ENCODE measurements at places on chromosomes 12 and 14.

DNA sequence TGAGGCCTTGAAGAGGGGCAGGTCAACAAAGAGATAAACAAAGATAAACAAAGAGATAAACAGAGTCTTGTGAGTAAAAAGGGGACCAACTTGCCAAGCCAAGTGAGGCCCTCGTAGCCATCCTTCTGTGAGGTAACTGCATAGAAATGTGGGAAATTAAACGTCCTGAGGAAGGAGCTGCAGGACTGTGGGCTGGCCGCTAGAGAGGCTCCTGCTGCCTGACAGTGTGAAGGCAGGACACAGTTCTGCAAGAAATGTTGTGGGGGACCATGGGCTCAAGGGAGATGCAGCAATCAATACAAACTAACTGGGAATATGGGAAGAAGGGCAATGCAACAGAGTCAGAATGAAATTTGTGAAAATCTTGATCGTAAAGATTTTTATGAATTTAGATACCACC, 91.9 kb downstream of the SLC8A3 start:
- no peak for DNase-seq

GRCh38 chr14:31926652-31927347, 150.3 kb upstream of the ARHGAP5 start:
- DNase-seq = no peak

GRCh38 chr12:49948866-49949845, 1.4 kb upstream of the AQP2 start:
- no peak for DNase-seq

GRCh38 chr12:132171293-132171967, 27.2 kb downstream of the NOC4L start:
- DNase-seq = no peak

- DNase-seq = no peak
These were observed 74.2 kb upstream of the RASSF8 start for GRCh38 chr12:25884024-25884919.

DNA sequence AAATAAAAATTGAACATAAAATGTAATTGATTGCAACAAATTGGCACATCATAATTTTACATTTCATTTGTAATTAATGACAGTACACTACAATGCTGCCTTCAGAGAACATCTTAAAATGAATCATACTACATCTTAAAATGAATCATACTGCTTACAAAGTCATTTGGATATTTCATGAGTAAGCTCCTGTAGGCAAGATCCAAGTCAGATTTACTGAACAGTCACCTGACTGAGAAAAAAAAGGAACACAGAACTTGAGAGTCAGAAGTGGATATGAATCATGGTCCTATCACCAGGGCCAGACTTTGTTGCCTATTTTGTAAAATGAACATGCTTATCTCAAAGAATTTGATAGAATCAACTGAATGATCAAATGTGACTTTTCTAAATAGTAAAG, 32.7 kb upstream of the FBLN5 start:
- no peak for DNase-seq

DNA sequence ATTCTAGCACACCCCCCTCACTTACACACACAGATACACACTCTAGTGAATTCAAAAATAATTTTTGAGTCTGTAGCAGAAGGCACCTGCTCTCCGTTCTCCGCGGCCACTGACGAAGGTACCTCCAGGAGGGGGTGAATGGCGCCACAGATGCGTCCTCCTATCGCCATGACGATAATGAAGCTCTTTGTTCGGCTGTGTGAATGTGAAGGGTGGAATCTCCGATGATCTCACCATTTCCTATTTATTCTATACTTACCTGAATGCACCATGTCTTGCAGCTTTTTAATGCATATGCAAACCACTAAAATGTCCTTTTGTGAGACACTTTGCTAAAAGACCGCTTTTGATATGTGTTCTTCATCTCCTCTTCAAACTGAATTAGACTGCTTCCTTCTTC, 162.7 kb downstream of the EGLN3 start:
- DNase-seq = no peak

GRCh38 chr12:110677206-110677911, 11.6 kb downstream of the HVCN1 start:
- no peak for DNase-seq

GRCh38 chr12:69513297-69513696, 43.1 kb downstream of the FRS2 start:
- no peak for DNase-seq

- DNase-seq = no peak
These were observed 16.8 kb downstream of the SCFD1 start for GRCh38 chr14:30638926-30639325.

GRCh38 chr14:90560991-90561390, 164.2 kb downstream of the CALM1 start:
- no peak for DNase-seq

GRCh38 chr12:89451841-89452251, 72.8 kb downstream of the GALNT4 start:
- no peak for DNase-seq
